ENCODE measurements at places on chromosomes 5 and 9.

- no peak for DNase-seq
Measured at GRCh38 chr9:120612218-120612617, 32.3 kb upstream of the CDK5RAP2 start.

GRCh38 chr9:99285965-99286364 lies 63.9 kb downstream of the SEC61B start:
- no peak for DNase-seq

- no peak for DNase-seq
Measured at GRCh38 chr5:56498759-56499395, 265.7 kb upstream of the ANKRD55 start.

DNA sequence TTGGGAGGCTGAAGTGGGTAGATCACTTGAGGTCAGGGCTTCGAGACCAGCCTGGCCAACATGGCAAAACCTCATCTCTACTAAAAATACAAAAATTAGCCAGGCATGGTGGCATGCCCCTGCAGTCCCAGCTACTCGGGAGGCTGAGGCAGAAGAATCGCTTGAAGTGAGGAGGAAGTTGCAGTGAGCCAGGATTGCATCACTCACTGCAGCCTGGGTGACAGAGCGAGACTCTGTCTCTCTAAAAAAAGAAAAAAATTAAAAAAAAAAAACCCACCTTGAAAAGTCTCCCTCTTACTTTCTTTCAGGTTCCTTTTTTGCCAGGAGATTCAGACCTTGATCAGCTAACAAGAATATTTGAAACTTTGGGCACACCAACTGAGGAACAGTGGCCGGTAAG lies 34.2 kb downstream of the CDK7 start:
- no peak for DNase-seq
